ENCODE measurements at places on chromosomes 2 and 18.

- no peak for DNase-seq
Measured at GRCh38 chr2:159454185-159454584, 162.2 kb downstream of the BAZ2B start.

- DNase-seq: peak; percentile 18
Measured at GRCh38 chr2:5691985-5692529, at the start of gene SOX11. Gene SOX11 (plus strand): TSS chr2:5692384. CDS start chr2:5692722, 338 bp downstream.

GRCh38 chr2:152483276-152484063 is 148.5 kb downstream of the FMNL2 start:
- no peak for DNase-seq

DNA sequence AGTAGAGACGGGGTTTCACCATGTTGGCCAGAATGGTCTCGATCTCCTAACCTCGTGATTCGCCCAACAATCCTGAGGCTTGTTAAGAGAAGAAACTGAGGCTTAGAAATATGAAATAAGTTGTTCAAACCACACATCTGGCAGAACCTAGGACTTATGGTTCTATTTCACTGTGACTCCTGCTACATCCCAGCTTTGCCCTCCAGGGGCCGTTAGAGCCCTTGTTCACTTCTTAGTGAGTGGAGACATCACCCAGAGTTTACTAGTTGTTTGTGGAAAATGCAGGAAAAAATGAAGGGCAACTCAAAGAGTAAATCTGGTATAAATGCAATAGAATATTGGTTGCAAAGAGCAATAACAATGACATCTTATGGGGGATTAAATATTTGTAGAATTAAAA is 43.9 kb downstream of the MARCHF4 start:
- no peak for DNase-seq

DNA sequence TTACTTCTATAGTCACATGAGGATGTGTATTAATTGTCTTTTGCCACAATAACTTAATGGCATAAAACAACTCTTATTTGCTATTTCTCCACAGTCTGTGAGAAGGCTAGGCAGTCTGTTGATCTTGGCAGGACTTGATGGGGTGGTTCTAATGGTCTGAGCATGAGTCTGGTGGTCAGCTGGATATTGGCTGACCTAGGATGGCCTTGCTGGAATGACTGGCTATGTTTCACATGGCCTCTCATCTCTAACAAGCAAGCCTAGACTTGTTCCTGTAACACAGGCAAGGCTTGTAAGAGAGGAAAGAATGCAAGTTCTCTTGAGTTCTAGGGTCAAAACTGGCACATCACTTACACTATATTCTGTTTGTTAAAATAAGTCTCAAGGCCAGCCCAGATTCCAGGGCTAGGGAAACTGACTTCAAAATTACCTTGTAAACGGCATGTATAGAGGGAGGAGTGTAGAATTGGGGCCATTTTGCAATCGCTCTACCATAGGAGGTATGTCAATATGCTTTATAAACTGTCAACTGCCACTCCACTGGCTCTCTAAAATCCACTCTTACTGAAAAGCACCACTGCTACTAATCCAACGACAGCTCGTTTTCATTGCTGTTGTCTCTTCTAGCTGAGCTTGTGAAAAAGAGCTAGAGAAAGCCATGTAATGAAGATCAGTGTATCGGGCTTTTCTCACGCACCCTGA is 325.0 kb upstream of the PKDCC start:
- DNase-seq: no peak

GRCh38 chr2:30341500-30342267 is 105.4 kb upstream of the LCLAT1 start:
- no peak for DNase-seq

GRCh38 chr2:48439102-48439501 is 90.9 kb upstream of the STON1 start:
- DNase-seq: no peak

DNA sequence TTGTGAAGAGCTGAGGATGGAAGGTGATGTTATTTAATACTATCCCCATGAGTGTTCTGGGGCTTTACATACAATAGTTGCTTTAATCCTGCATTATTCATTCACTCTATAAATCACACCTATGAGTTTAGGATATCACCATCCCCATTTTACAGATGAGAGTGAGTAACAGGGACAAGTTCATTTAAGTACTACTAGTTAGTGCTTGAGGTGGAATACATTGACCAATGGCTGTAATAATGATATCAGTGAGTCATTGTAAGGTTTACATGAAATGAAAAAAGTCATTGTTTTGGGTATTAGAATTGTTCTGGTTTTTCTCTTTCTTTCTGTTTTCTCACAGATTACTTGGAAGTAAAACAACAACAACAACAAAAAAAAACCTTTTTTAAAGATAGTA is 42.5 kb downstream of the TANC1 start:
- no peak for DNase-seq

DNA sequence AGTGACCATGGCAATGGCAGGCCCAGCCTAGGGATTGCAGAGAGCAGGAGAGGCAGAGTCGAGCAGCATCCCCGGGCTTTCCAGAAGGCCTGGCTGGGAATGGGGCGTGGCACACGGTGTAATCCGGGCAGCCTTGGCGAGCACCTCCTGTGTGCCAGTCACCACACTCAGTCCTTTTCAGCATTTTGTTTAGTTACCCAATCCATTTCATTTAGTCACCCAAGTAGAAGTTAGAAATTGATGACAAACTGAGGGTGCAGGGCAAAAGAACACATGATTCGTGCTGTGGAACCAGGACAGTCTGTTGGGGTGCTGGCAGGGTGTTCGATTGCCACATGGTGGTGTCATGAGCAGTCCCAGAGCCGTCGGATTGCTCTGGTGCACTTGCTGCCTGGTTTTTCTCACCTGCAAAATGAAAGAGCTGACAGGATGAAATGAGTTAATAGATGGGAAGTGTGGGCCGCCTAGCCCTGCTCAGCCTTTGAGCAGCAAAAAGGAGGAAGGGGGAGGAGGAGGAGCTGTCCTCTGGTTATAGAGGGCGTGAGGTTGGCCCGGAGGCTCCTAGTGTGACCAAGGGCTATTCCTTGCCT is 299.4 kb downstream of the AGAP1 start:
- DNase-seq: no peak

DNA sequence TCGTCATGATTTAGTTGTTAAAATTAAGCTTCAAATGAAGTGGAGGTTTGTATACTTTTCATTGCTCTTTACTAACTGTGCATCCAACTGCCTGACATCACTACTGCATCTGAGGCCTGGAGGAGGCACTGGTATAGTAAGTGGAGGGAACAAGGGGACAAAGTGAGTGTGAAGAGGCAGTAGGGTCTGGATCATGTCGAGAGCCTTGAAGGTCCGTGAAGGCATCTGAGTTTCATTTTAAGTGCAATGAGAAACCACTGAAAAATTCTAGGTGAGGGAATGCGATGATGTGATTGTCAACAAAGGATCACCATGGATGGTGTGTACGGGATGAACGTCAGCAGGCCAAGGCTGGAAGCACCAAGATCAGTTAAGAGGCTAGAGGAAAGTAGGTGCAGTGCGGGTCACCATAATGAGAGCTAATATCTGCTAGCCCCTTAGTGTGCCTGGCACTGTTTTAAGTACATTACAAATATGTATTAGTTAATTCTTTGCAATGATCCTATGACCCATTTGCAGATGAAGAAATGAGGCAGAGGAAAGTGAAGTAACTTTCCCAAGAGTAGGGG is 96.1 kb downstream of the CABYR start:
- DNase-seq: no peak

DNA sequence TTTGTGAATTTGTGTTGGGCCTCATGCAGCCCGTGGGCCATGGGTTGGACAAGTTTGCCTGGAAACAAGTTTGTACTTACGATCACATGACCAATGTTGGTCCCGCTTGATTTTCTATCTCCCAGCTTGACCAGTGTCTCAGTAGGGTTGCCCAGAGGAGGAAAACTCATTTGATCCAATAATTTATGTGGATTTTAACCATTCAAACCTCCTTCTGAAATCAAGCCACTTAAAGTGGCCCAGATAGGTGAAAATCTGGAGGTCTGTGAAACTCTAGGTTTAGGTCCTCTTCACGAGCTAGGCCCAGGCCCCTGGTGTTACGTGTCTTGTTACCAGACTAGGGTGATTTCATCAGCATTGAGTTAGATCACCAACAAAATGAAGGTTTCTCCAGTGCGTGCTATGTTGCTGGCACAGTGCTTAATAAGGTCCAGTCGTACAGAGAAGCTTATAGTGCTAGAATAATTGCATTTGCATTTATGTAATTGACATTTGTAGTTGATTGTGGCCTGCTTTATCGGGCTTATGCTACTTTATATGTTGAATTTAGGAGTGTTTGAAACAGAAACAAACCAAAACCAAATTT is 4.4 kb downstream of the ACTR2 start:
- peak; percentile 36 for DNase-seq

DNA sequence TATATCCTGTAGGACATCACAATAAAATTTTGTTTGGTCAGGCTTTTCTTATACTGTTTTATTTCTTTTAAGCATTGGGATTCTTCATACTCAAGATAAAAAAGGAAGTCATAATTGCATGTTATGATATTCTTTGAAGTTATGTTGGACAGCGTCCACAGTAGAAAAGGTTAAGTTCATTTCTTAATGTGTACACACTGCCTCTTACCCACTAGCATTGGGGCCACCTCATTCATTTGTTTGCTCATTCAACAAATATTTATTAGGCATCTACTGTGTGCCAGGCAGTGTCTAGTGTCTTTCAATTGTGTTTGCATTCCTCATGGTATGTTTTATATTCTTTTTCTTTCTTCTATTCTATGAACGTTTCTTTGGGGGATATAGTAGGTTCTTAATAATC is 70.2 kb downstream of the PTPRM start:
- DNase-seq: no peak

DNA sequence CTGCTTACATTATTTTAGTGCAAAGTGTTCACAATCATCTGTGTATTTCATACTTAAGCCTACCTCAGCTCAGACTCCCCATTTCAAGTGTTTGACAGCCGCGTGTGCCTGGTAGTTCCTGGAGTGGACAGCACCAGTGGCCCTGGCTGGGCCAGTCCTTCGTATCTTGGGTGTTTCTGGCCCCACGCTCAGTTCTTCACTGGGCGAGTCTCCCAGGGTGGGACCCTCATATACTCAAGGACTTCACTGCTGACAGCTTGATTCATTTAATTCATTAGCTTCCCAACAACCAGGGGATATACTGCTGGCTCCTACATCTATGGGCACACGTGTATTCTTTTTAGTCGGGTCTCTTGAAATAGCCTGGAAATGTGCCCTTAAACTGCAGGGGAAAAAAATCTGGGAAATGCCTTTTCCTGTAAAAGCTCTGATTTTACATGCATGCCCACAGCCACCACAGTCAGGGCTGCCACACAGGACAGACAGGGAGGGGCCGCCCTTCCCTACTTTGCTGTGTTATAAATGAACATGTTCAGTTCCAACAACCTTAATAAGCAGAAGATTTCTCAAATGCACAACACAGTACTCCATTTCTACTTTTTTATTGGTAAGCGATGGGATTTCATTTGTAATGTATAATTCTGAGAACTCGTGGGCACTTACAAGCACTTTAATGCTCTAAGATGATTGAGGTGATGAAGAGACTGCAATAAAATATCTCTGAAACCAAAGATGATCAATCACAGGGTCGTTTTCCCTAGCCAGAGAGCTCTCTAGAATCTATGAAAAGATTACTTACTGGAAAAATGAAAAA is 205.5 kb upstream of the REV1 start:
- no peak for DNase-seq

- DNase-seq: no peak
Measured at GRCh38 chr2:191691898-191692297, 14.0 kb downstream of the NABP1 start.

- no peak for DNase-seq
Measured at GRCh38 chr2:113875135-113875534, 14.8 kb upstream of the ACTR3 start.

- DNase-seq: peak; percentile 29
Measured at GRCh38 chr2:176494949-176495353, 225.7 kb downstream of the MTX2 start.

DNA sequence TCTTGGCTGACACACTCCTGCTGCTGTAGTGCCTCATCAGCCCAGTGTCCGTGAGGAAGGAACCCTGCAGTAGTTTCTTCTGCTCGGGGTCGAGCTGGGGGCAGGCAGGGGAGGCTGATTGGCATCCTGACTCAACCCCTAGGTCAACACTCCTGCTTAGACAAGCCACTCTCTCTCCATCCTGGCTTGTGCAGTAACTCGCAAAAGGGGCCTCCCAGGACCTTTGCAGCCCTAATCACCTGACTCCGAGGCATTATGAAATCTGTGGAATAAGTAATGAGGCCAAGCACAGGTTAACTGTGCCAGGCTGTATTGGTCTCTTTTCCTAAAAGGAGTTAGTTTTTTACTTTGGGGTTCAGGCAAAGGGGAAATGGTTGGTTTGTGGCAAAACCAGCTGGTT is 92.4 kb upstream of the ACAA2 start:
- no peak for DNase-seq

GRCh38 chr18:52325997-52326396 is 14.0 kb upstream of the DCC start:
- DNase-seq: no peak

DNA sequence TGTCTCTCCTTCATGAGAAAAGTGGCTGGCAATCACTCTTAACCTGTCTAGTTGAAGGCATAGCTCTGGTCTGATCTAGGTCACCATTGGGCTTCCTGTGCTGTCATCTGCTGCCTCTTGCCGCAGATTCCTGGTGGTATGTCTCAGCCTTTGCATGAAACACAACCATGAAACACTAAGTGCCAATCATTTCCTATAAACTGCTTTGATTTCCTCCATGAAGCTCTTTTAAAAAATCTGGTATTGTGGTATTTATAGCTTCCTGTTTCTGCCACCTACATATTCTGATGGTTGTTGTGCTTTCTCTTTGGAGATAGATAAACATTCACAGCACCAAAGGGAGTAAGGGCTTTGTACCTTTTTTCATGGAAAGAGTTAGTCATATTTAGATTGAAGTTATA is 120.0 kb upstream of the EPC2 start:
- no peak for DNase-seq

DNA sequence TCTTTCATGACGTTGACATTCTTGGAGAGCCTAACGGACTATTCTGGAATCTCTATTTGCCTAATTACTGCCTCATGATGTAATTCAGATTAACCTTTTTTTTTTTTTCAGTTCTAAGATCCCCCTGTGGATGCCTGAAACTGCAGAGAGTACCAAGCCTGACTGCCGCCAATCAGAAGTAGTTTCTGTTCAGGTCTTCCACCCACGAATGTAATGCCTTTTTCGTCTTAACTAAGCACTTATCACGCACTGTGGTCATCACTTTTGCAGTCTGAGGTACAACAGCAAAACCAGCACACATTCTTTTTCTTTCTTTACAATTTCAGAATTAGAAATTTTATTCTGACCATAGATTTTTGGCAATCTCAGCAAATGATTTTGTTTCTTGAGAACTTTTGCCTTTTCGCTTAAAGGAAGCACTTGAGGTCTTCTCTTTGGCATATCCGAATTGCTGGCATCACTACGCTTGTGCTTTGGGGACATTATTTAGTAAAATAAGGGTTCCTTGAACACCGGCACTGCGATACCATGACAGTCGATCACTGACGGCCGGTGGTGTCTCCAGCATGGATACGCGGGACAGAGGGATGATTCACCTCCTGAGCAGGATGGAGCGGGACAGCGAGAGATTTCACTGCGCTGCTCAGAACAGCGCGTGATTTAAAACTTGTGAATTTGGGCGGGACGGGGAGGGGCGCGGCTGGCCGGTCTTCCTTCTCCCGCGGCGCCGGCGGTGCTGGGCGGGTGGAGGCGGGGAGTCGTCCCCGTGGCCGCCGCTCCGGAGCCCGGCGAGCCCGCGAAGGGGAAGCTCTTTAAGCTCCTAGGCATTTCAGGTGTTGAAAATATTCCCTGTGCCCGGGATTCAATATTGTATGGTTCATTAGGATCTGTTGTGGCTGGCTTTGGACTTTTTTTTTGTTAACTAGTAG is 32.0 kb upstream of the GPR55 start:
- DNase-seq: peak; percentile 50

- no peak for DNase-seq
Measured at GRCh38 chr18:70082430-70082829, 123.1 kb downstream of the RTTN start.

Measured in B cell (primary cell).